Stimulated activated CD8-positive, alpha-beta memory T cell treated with anti-CD3 and anti-CD28 coated beads, Interleukin-15, amount 100 ng/mL, for 1 hour (primary cell): ENCODE measurements at places on chromosomes 13 and 19.

- DNase-seq, result no peak
Measured at GRCh38 chr13:42533336-42533591, 40.7 kb upstream of the TNFSF11 start.

DNA sequence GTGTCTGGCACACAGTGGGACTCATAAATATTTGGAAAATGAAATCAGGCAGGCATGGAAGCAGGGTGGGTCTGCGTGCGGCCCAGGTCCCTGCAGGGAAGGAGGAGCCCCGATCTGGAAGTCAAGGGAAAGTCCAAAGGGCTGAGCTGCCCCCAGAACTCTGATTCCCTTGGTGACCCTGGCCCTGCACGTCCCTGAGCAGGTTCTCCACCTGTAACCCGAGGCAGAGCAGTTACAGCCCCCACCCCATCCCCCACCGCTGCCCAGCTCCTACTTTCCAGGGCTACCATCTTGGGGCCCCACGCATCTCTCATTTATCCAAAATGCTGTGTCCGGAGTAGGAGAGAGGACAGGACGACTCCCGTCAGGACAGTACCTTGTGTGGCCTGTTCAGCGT, 2.1 kb downstream of the PLEKHF1 start:
- DNase-seq, result no peak

- peak; percentile 66 for DNase-seq
Measured at GRCh38 chr19:13154911-13155471, 4.8 kb downstream of the IER2 start.

DNA sequence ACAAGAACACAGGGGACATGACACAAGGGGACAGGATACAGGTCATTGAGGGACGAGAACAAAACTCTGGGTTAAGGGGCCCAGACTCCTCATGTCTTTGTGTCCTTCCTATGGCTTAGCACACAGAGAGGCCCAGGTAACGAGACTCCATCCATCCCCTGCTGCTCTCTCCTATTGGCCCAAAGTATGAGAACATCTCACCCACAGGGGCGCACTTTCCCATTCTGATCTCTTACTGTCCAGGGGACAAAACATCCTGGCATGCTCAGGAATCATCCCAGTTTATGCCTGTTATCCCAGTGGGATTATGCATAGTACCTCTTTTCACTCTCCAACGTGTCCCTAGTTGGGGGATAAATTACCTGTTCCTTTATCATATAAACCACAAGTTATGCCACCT, 19.2 kb downstream of the C13orf42 start:
- no peak for DNase-seq

DNA sequence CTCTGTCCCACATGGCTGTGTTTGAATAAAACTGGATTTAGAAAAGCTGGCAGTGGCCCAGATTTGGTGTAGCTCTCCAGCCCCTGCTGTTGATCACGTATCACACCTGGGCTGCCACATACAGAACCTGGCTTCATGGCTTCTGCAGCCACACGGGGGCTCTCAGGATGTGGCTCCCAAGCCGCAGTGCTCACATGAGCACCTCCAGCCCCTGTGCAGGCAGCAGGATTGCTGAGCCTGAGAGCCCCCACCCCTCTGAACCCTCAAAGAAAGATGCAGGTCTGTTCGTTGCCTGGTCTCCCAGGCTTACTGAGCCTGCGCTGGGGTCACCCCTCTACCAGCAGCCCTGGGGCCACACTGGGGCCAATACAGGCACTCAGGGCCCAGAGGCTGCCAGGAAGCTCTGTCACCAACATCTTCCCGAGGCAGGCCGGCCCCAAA, 2.7 kb downstream of the PLEKHF1 start:
- DNase-seq, result no peak

GRCh38 chr13:99059498-99060075, 81.7 kb upstream of the DOCK9 start:
- no peak for DNase-seq

GRCh38 chr13:30325668-30326067, 18.3 kb upstream of the KATNAL1 start:
- no peak for DNase-seq

GRCh38 chr13:110404321-110404720, 97.2 kb downstream of the COL4A2 start:
- no peak for DNase-seq

DNA sequence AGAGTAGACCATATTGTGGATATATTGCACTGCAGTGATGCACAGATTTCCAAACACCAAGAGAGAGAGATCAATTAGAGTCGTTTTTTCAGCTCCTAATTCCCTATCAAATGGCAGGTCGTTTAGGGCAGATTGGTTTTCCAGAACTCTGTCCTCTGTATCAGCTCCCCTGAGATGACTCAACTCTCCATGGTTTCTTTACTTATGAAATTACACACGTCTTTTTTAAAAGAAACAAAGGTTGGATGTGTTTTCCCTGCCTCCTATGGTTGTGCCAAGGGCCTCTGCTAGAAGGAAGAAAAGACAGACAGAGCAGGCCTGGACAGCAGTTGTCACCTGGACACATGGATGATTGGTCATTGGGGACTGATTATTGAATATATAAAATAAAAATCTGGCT, 478.1 kb upstream of the NBEA start:
- DNase-seq, result no peak

DNA sequence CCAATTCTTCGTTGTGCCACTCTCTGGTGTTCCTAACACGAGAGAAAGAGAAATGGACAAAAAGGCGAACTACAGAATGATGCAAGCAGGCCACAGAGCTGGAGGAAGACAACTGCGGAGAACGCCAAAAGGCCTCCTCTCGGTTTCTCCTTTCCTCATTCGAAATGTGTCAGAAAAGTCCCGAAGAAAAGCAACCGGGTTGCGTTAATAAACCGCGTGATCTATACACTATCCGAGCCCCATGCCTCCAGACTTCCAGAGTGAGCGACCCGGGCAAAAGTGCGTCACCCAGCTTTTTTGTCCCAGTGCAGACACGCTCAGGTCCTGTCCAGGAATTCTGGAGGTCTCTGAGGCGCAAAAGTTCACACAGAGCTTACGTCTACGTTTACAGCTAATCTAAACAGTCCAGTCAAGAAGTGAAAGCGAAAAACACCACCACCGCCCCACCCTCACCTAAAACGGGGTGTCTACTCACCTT, 413 bp downstream of the N4BP2L2 start:
- no peak for DNase-seq

DNA sequence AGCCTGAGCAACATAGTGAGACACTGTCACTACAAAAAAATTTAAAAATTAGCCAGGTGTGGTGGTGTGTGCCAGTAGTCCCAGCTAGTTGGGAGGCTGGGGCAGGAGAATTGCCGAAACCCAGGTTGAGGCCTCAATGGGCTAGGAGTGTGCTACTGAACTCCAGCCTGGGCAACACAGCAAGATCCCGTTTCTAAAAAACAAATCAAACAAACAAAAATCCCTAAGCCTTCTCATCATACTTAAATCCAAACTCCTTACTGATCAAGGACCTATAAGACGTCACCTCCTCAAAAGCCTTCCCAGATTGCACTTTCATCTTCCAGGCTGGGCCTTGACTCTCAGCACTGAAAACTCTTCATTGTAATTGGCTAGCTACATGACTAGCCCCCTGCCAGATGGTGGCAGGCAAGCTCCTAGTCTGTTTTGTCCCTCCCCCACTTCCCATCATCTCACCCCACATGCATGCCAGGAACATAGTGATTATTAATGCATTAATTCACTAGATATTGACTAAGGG, 17.5 kb upstream of the NANOS3 start:
- DNase-seq, result no peak

GRCh38 chr19:32330213-32330857, 15.1 kb upstream of the ZNF507 start:
- DNase-seq, result no peak

GRCh38 chr19:40357640-40358039, 9.1 kb downstream of the PLD3 start:
- no peak for DNase-seq

DNA sequence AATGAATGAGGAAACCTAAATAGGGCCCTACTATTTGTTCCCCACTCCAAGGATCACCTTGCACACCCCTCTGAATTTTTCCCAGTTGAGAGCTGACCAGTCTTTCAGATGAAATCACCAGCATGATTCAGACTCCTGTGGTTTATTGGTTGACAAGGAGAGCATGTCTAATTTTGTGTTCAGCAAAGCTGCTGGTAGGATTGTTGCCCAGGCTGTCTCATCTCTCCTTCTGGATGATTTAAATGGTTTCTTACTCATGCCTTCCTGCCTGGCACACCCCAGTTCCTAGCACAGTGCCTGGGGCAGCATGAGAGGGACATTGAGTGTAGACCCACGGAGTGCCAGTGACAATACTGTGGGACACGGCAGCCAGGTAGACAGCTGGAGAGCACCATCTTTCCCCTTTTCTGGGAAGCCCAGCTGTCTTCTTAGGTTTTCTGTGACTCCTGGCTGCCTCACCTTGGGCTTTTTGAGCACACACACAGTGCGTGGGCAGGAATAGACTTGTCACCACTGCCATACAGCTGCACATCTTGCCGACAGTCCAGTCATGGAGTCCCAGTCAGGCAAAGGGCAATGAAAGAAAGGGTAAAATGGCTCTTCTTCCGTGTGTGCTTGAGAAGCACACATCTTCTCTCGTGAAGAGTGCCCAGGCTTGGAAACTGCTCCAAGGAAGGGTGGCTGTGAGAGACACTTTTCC, 12.3 kb downstream of the FGF9 start:
- no peak for DNase-seq

GRCh38 chr13:99289271-99289670, 17.9 kb downstream of the GPR183 start:
- DNase-seq, result no peak

DNA sequence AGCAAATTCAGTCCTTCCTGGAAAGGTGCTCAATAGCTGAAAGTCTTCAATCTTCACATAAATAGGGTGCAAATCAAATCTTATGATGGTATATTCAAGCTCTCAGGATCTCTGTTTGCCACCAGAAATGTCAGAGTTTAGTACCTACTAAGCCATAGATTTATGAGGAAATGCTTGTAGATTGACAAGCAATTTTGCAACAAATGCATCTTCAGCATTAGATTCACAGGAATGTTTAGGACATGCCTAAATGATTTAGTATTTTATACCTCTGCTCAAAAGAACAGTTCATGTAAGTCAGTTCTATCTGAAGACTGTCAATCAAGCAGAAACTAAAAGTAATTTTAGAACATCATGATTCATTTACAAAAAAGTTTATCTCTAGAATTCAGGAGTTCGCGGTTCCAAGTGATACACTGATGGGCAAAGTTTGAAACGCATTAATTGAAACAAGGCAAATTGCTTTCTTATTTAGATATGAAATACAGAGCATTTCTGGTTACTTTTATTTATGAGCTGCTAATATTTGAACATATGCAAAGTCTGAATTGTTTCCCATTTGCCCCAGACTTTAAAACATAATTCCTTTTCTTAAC, 65.7 kb downstream of the DACH1 start:
- no peak for DNase-seq

DNA sequence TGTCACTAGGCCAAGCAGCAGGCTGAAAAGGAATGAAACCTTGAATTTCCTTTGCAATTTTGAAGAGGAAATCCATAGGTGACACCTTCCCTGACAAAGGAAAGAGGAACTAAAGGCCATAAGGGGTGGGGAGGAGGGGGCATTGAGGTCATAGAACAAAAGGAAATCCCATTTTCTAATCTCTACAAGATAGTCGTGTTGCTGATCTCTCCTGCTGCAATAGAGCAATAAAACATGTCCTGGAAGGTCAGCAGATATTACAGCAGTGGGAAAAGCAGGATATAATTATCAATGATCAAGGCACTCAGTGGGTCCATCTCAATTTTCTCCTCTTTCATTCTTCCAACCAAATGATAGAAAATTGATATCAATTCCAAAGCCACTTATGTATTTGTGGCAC, 20.3 kb upstream of the RAP2A start:
- DNase-seq, result no peak

- DNase-seq, result no peak
Measured at GRCh38 chr19:51808333-51808986, 13.5 kb downstream of the FPR3 start.

DNA sequence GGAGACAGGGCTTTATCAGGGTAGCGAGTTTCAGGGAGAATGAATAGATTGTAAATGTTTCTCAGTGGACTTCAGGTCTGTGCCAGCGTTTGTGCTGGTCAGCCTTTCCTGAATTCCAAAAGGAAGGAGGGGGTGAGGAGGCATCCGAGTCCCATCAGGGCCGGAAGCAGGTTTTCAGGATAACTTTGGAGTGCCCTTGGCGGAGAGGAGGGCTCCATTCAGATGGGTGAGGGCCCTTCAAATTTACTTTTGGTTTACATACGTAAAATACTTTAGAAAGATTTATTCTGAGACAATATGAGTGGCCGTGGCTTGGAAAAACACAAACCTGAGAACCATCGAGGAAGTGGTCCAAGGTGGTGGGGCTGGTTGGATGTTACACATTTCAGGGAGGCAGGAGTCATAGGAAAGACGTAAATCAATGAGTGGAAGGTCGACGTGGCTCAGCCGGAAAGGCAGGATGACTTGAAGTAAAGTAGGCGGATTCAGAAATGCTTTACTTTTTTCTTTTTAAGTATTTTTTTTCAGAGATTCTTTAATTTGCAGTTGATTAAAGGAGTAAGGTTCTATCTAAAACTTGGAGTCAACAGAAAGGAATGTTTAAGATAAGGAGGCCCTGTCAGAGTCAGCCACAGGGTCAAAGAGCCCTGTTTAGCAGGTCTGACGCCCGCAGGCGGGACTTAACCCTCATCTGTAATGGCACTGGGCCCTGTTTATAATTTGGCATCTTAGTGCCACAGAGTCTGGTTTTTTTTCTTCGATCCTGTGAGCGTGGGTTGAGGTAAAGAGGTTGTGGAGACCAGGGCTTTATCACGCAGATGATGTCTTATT, 32.8 kb downstream of the ATP11A start:
- no peak for DNase-seq

GRCh38 chr13:111115061-111115964, at the start of gene ARHGEF7:
Gene ARHGEF7, plus strand, starts transcription at chr13:111115310. Its CDS starts 217 bp downstream, at chr13:111115527.
- no peak for DNase-seq

DNA sequence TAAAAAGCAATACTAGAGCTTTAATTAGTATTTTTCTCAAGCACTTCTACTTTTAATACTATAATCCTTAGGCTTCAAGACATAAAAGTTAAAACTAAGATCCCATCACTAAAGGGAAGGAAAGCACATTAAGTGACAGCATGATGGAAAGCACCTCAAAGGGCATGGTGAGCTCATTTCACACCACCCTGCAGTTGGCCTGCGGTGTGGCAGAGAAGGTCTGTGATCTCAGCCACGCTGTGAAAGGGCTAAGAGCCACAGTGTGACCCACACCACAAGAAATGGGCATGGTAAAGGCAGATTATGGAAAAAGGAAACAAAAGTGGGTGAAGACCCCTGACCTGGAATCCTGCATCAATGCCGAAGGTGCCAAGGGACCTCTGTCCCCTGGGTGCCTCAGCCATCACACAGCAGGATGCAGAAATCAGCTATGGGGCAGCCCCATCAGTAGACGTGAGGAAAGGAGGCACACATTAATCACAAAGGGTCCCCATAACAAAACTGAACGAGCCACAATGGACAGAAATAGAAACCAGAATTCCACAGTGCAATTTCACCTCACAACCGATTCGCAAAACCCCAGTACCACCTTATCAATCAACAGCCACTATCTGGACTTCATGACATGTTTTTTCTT, 33.6 kb downstream of the TUBGCP3 start:
- DNase-seq, result no peak

DNA sequence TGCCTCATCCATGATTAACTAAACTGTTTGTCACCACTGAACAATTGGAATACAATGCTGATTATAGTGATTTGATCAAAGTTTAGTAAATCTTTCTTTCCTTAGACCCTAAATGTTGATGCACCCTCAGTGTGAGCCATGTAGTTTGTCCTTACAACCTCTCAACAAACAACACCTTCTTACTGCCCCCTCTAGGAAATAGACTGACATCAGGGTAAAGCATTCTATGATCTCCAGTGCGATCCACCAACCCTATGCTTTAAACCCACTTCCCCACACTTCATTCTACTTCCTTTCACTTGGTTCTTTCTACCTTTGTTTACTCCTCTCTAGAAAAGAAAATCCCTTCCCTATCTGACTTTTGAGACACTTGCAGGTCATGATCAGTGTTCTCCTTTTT, 1842.5 kb upstream of the PRR20A start:
- DNase-seq, result no peak
